Breast epithelium (tissue), 4 donors: ENCODE measurements at places on chromosomes 7 and 10.

DNA sequence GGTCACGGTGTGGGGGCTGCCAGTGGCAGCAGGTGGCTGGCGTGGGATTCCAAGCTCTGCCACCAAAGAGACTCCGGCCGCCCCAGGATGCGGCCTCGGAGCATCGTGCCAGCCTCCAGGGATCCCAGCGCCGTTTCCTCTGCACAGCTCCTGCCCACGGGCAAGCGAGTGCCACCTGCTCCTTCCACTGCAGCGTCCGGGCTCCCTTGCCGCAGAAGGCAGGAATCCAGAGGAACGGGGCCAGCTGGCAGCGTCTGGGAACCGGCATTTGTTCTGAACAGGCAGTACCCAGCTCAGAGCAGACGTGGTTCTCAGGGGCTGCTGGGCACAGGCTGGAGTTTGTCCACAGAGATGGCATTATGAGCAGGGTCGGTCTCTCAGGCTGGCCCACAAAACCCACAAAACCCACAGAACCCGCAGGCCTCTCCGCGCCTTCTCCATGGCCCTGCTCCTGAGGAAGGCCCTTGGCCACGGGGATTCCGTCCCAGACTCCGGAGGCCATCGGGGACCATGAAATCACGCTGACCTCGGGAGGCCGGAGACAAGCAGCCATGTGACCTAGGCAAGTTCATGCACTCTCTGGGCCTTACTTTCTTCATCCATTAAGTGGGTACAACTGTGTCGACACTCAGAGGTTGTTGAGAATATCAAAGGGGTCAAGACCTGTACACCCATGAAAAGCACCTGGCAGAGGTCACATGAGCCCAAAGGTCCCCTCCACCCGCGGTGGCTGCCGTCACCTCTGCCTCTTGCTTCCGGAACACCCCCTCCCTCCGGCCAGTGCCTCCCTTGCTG lies 72.1 kb upstream of the TNRC18 start:
- peaks cover 7% of the 10 kb centered on the region for H3K4me1 ChIP-seq
- no peaks in the 10 kb centered on the region for H3K27me3 ChIP-seq
- peak; percentile 93 for DNase-seq
- no peaks in the 10 kb centered on the region for H3K36me3 ChIP-seq
- peak overlapping the region; percentile 75 for H3K27ac ChIP-seq
- peak overlapping the region; percentile 40 for H3K4me3 ChIP-seq

- no peak overlapping the region for H3K4me3 ChIP-seq
- H3K27me3 ChIP-seq, result no peaks in the 10 kb centered on the region
- no peak overlapping the region for H3K27ac ChIP-seq
- no peaks in the 10 kb centered on the region for H3K36me3 ChIP-seq
- H3K4me1 ChIP-seq, result no peaks in the 10 kb centered on the region
Measured at GRCh38 chr7:108076156-108076555, 54.0 kb downstream of the LAMB4 start.

GRCh38 chr7:2796358-2797352 lies 47.5 kb downstream of the GNA12 start:
- no peaks in the 10 kb centered on the region for H3K27me3 ChIP-seq
- DNase-seq, result no peak
- H3K36me3 ChIP-seq, result no peaks in the 10 kb centered on the region
- no peaks in the 10 kb centered on the region for H3K4me1 ChIP-seq
- H3K4me3 ChIP-seq, result no peak overlapping the region

DNA sequence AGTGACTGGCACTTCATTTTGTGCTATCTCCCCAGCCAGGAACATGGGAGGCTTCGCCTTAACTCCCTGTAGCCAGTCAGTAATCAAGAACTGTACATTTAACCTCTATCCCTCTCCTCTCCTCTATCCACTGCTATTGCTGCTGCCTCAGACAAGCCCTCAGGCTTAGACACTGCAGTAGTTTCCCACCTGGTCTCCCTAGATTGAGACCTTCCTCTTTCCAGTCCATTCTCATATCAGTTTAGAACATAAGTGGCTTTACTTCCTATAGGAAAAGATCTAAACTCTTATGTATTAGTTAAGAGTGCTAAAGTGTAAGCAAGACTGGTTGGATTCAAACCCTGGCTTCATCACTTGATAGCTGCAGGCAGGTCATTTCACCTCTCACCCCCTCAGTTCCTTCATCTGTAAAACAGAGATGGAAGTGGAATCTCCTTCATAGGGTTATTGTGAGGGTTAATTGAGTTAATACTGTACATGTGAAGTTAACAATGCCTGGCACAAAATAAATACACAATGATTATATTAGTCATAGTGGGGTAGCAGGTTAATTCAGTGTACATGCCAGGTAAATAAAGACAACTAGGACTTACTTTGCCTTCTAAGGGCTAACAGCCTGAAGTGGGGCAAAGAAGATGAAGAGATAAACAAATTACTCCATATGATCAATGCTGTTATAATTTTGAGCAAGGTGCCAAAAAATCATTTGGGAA lies 76.1 kb downstream of the ZNF277 start:
- H3K27me3 ChIP-seq, result no peaks in the 10 kb centered on the region
- no peaks in the 10 kb centered on the region for H3K4me1 ChIP-seq
- H3K27ac ChIP-seq, result no peak overlapping the region
- H3K36me3 ChIP-seq, result no peaks in the 10 kb centered on the region
- no peak for DNase-seq

GRCh38 chr7:80002865-80003264 lies 131.8 kb upstream of the GNAI1 start:
- no peak for DNase-seq
- no peak overlapping the region for H3K4me3 ChIP-seq
- no peaks in the 10 kb centered on the region for H3K27me3 ChIP-seq
- H3K4me1 ChIP-seq, result no peaks in the 10 kb centered on the region
- H3K36me3 ChIP-seq, result no peaks in the 10 kb centered on the region

GRCh38 chr7:157474685-157475084 lies 137.9 kb downstream of the DNAJB6 start:
- peak; percentile 13 for DNase-seq
- no peaks in the 10 kb centered on the region for H3K36me3 ChIP-seq
- H3K27ac ChIP-seq, result no peak overlapping the region
- no peak overlapping the region for H3K4me3 ChIP-seq
- no peaks in the 10 kb centered on the region for H3K4me1 ChIP-seq

DNA sequence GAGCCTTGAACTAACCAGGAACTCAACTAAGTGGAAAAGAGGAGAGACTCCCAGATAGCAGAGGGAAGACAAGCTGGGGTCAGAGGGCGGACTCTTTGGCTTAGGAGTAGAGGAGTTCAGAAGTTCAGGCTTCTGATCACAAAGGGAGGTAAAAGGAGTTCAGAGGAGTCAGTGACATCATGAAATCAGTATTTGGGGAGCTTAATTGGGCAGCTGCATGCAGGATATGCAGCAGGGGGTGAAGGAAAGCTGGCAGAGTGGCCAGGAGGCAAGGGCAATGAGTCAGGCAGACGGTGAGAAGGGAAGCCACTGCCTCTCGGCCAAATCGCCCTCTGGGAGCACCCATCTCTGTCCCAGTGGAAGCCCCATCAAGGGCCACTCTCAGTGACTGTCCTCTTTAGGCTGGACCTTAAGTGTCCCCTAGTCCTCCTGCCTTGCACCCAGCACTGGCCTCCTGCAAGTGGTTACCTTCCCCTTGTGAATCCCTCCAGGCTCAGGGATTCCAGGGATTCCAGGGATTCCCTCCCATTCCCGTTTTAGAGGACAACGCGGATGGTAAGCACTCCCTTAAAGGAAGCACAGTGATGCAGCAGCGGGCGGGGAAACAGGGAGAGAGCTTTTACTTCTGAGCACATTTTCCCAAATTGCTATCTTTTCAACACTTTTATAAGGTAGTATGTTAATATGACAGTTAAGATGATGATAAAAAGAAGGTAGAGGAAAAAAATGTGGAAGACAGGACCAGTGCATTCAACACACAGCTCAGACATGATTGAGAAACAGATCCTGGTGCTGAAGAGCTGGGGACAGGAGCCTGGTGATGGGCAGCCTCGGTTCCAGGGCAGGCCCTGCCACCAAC lies 72.6 kb downstream of the KCNMA1 start:
- no peak for DNase-seq
- H3K27me3 ChIP-seq, result no peaks in the 10 kb centered on the region

DNA sequence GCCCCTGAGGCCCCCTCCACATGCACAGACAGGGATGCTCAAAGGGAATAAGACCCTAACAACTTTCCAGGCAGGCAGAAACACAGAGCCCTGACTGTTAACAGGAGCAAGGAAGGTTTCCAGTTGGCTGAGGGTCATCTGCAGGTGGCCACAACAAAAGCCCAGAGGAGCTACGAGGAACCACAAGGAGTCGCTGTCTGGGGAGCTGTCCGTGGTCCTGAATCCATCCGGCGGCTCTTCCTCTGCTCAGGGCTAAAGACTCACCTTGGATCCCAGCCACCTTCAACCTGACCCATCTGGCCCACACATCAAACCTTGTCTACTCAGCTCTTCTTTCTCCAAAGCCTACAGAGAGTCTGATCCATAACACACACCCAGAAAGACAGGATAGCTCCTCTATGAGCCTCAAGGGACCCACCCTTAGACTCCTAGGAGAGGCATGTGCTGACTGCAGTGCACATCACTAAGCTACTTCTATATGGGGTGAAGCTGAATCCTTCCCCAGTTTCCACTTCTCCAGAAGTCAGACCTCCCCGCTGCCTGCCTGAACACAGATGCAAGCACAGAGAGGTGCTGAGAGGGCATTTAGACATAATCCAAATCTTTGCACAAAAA lies 104.0 kb downstream of the SLIT1 start:
- no peaks in the 10 kb centered on the region for H3K36me3 ChIP-seq
- DNase-seq, result no peak
- H3K4me1 ChIP-seq, result no peaks in the 10 kb centered on the region
- H3K27me3 ChIP-seq, result no peaks in the 10 kb centered on the region

DNA sequence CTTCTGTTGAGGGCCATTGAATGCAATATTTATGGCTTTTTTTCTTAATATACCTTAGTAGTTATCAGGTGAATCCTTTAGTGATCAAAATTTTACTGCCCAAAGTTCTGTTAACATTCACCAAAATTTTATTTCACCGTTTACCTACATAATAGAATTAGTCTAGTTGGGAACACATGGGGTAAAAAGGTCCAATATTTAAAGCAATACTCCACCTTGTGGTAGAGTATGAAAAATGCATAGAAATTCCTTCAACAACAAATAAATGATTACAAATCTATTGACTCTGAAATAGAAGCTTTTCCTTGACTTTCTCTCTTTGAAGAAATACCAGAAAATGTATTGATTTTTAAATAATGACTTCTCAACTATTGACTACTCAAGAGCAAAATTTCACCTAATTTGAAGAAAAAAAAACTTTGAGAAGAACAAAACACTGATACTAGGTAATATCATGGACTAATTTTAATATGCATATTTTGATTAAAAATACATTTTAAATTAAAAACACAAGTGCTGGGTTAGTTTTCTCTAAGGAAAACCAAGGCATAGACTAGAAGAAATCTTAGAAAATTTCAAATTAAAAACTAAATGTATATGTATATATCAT lies 43.3 kb downstream of the POLR1F start:
- no peak for DNase-seq
- H3K27ac ChIP-seq, result no peak overlapping the region
- H3K4me1 ChIP-seq, result no peaks in the 10 kb centered on the region
- H3K36me3 ChIP-seq, result peaks cover 5% of the 10 kb centered on the region

- H3K4me1 ChIP-seq, result no peaks in the 10 kb centered on the region
- DNase-seq, result no peak
- no peak overlapping the region for H3K27ac ChIP-seq
- H3K27me3 ChIP-seq, result no peaks in the 10 kb centered on the region
- no peak overlapping the region for H3K4me3 ChIP-seq
Measured at GRCh38 chr7:43487731-43488073, 95.2 kb upstream of the STK17A start.

DNA sequence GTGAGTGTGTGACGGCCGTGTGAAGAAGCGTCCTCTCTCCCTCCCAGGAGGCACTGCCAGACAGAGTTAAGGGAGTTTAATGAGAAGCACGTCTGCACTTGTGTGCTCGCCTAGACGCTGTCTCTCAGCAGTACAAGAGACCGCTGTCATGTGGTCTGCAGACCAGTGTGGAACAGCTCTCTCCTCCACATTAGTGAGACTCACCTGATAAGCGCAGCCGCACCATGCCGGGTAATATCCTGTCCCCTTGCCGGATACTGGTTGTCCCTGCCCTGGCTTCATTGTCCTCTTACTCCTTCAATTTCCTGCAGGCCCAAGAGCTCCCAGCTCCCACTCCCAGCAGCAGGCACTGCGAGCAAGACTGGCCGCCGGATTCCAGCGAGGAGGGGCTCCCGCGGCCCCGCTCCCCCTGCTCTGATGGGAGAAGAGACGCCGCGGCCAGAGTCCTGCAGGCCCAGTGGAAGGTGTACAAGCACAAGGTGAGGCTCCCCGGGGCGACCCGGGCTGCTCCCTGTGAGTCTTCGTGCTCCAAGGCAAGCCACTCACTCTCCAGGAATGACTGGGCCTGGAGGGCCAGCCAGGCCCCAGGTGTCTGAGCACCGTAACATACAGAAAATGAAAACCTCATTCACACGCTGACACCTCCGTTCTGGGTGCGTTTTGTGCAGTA lies 33.5 kb upstream of the TTYH3 start:
- H3K4me1 ChIP-seq, result no peaks in the 10 kb centered on the region
- DNase-seq, result no peak
- H3K27me3 ChIP-seq, result no peaks in the 10 kb centered on the region
- H3K36me3 ChIP-seq, result peaks cover 8% of the 10 kb centered on the region

DNA sequence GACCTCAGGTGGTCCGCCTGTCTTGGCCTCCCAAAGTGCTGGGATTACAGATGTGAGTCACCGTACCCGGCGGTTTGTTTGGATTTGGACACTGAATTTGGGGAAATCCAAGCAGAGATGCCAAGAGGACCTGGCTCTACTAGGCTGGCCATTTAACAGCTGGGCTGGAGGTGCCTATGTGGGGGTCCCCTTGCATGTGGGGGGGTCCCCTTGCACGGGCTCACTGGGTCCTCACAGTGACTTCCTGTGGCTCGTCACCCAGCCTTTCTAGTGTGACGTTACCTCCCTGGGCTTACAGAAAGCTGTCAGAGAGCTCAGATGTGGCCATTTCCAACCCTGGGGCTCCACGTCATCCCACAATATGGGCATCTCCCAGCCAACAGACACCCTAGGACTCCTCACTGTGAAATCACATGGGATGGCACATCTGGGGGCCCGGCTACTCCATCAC lies 49.3 kb upstream of the GNA12 start:
- no peak overlapping the region for H3K4me3 ChIP-seq
- no peaks in the 10 kb centered on the region for H3K36me3 ChIP-seq
- no peak for DNase-seq
- H3K4me1 ChIP-seq, result no peaks in the 10 kb centered on the region

GRCh38 chr7:67857698-67858097 lies 861.1 kb downstream of the TYW1 start:
- no peak for DNase-seq
- no peak overlapping the region for H3K4me3 ChIP-seq
- no peaks in the 10 kb centered on the region for H3K27me3 ChIP-seq

DNA sequence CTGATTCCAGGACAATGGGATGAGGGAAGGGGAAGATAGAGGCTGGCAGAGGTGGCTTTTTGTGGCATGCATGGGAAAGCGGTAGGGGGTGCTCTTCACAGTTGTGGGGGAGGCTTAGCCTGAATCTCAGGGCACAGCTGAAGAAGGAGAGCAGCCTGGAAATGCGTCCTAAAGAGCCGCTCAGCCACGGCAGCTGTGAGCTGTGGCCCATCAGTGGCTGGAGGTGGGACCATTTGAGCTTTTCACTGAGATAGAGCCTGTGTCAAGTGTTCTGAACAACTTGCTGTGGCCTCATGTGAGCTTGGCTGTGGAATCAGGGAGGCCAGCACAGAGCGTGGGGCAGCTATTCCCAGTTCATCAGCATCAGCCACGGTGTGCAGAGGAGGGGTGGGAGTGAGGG lies 100.3 kb upstream of the INSYN2A start:
- DNase-seq, result no peak
- H3K4me1 ChIP-seq, result no peaks in the 10 kb centered on the region
- no peak overlapping the region for H3K27ac ChIP-seq
- H3K27me3 ChIP-seq, result no peaks in the 10 kb centered on the region
- H3K36me3 ChIP-seq, result no peaks in the 10 kb centered on the region
